ENCODE measurements at places on chromosomes 13 and 19.

DNA sequence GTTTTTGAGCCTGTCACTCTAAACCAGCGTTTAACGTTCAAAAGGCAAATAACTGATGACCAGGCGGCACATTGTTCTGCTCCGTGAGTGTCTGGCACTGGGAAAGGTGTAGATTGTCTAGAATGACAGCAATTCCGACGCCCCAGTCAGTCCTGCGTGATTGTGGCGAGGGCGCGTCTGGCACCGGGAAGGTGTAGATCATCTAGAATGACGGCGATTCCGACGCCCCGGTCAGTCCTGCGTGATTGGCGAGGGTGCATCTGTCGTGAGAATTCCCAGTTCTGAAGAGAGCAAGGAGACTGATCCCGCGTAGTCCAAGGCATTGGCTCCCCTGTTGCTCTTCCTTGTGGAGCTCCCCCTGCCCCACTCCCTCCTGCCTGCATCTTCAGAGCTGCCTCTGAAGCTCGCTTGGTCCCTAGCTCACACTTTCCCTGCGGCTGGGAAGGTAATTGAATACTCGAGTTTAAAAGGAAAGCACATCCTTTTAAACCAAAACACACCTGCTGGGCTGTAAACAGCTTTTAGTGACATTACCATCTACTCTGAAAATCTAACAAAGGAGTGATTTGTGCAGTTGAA lies 26.1 kb upstream of the NDUFS7 start:
- DNase-seq: no peak

DNA sequence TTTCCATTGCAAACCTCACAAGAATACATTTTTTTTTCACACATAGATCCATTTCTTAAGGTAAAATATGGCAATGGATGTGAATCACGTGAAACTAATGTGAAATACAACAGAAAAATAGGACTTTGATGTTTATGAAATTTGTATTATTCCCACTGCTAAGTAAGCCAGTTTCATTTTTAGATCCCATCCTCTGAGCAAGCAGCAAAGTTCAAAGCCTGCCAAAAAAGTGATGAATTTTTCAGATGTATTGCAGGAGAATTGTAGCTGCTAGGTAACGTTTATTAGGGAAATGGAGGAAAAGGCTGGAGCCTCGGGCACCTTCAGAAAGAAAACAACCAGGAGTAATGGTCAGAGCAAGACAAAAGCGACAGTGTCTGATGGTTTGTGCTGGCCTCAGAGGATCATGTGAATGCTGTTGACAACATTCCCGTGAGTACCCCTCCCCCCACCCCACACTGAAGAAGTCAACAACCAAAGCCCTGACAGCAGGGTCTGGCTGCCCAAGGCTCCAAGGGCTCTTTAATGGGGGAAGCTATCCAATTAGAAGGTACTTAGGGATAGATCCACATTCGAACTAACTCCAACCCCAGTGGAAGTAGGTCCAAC lies 95.5 kb downstream of the OXGR1 start:
- DNase-seq: no peak

DNA sequence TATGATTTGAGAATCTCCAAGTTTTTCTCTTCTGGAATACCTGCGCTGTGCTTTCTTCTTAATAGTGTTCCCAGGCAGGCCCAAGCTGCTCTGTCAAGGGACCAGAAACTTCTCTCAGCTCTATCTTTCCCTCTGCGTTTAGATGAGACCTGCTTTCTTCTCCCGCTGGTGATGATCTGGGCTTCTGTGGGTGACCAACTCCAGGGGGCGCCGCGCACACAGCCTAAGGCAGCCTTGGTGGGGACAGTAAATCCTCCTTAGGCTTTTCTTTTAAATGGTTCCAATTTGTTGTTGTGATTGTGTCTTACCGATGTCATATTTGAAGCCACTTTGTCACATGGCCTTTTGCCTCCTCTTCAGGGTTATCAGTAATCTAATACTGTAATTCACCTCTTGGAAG lies 439.4 kb upstream of the KLF12 start:
- DNase-seq: no peak

GRCh38 chr19:2949939-2950285 lies 5.1 kb upstream of the ZNF77 start:
- DNase-seq: peak; percentile 65

DNA sequence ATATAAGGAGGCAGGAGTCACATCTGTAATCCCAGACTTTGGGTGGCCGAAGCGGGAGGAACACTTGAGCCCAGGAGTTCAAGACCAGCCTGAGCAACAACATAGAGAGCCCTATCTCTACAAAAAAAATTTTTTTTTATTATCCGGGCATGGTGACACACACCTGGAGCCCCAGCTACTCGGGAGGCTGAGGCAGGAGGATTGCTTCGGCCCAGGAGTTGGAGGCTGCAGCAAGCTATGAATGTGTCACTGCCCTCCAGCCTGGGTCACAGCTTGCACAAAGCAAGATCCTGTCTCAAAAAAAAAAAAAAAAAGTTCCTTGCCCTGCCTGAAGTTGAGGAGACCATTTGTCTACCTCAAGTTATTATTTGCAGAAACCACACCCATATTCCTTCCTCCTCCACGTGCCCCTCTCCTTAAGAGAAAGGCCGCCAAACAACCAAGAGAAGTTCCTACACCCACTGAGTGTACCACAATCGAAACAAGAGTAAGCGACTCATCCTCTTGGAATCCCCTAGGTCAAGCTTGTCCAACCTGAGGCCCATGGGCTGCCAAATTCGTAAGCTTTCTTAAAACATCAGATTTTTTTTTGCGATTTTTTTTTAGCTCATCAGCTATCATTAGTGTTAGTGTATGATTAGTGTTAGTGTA lies 2.2 kb downstream of the ABCC4 start:
- peak; percentile 24 for DNase-seq

GRCh38 chr13:33639158-33639557 lies 178.8 kb upstream of the RFC3 start:
- DNase-seq: no peak
